Amygdala (tissue), 56 donors: ENCODE measurements at places on chromosomes 1 and 21.

- DNase-seq: no peak
These were observed 137.9 kb upstream of the EDN2 start for GRCh38 chr1:41622402-41622801.

DNA sequence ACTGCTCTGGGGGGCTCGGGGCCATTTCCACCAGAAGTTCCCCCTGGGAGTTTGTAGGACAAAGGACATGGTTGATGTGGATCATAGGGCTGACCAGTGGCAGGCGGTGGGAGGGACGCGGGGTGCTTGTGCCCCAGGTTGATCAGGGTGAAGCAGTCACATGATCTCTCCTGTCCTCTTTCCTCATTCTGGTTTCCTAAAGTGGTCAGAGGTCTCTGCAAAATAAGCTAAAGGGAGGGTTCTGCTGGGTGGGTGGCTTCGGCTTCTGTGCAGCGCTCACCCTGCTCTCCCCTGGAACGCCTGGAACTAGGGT is 9.2 kb downstream of the PDXK start:
- no peak for DNase-seq

DNA sequence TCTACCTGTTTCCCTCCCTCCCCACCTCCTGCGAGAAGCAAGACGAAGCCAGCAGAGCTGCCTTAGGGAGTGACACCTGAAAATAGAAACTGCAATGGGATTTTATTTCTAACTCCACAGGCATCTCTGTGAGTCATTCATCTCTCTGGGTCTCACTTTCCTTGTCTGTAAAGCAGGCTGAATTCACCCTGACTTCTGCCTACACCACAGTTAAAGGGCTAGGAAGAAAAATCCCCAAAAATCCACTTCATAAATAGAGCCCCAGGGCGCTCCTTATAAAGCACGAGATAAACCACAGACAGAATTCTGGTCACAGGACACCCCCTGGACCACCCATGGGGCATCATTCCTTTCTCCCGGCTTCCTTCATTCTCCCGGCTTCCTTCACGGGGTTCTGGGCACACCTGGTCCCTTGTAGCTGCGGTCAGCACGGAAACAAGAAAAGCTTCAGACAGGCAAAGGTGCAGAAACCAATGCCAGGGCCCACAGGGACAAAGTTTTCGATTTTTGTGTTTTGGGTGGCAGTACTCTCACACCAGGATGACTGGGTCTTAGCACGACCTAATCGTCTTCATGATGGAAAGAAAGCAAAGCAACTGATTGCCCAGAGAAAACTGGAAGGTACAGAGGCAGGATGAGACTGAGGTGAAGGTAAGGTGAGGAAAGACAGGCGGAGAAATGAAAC is 2.8 kb upstream of the H6PD start:
- no peak for DNase-seq

DNA sequence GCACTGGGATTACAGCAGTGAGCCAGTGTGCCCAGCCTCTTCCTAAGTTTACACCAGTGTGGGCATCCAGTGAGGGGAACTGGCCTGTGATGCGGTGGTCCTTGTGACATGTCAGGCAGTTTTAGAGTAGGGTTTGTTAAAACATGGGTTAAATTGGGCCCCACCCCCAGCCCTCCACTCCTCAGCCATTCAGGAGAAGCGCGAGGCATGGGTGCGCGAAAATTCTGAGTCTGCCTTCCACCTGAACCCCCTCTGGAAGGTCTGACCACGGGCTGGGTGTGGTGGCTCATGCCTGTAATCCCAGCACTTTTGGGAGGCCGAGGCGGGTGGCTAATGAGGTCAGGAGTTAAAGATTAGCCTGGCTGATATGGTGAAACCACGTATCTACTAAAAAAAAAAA is 51.7 kb downstream of the SKI start:
- DNase-seq: no peak
